ENCODE measurements at places on chromosomes 12 and 14. TPM values are rescaled to one million over a fixed set of nuclear protein-coding genes. Genes with fewer than 3 reads are reported as not detected.

INHBC gene
- total RNA-seq = not detected

DNA sequence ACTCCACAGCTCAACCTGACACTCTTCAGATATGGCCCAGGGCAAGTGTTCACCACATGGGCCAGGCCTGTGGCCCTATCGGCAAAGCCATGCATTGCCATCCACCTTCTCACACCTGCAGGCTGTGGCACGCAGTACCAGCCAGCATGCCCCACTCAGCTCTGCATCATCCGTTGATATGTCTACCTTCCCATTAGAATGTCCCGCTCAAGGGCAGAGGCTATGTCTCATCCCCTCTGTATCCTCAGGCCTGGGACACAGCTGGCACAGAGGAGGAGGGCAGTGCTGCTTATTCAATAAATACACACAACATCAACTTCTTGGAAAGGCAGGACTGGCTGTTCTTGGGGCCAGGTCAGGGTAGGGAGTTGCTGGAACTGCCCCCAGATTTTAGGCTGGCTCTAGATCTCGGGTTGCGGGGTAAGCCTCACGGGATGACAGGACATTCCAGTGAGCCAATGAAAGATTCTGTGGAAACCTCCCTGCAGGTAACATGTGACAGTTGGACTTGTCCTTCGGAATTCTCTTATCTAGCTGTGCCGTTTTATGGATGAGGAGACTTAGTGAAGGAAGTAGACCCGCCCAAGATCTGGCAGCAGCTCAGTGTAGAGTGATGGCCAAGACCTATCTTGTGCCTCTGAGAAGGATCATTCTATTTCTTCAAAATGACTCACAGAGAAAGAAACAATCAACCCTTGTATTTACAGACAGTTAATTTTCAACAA, 25.6 kb downstream of the SYNE3 start:
- H3K4me1 ChIP-seq = no peaks in the 10 kb centered on the region
- H3K36me3 ChIP-seq = no peaks in the 10 kb centered on the region
- no peak overlapping the region for H3K4me3 ChIP-seq
- DNase-seq = peak; percentile 68
- no peaks in the 10 kb centered on the region for H3K27me3 ChIP-seq
- no peak overlapping the region for H3K27ac ChIP-seq

DNA sequence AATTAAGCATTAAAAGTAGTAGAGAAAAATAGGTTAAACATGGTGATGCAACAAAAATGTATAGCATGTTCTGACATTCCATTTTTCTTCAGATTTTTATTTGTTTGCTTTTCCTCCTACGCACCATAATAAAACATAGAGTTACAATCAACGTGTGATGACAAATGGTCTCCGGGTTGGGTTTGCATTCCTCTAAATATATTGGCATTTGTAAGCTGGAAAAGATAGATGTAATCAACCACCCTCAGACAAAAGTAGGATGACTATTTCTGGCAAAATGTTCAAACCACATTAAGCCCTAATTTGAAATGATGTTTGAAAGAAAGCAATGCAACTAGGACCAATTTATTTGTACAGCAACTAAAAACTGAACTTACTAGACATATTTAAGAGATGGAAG, 58.4 kb downstream of the SLC25A21 start:
- no peaks in the 10 kb centered on the region for H3K4me1 ChIP-seq
- no peak overlapping the region for H3K27ac ChIP-seq
- H3K4me3 ChIP-seq = no peak overlapping the region

GRCh38 chr12:89663577-89664357, 44.9 kb downstream of the ATP2B1 start:
- H3K27ac ChIP-seq = no peak overlapping the region
- H3K4me3 ChIP-seq = no peak overlapping the region
- no peaks in the 10 kb centered on the region for H3K27me3 ChIP-seq
- no peak for DNase-seq
- no peaks in the 10 kb centered on the region for H3K36me3 ChIP-seq
- no peaks in the 10 kb centered on the region for H3K4me1 ChIP-seq

Data from aorta (tissue), 5 donors.